ENCODE measurements at places on chromosomes 13 and 19.
A peak's percentile ranks its signal among the peaks of the same experiment; 100 is the strongest.

GRCh38 chr19:34969721-34970120, 5.7 kb upstream of the ZNF792 start:
- no peak for DNase-seq

GRCh38 chr19:18611327-18612050, 1.2 kb upstream of the TMEM59L start:
- DNase-seq, result no peak

DNA sequence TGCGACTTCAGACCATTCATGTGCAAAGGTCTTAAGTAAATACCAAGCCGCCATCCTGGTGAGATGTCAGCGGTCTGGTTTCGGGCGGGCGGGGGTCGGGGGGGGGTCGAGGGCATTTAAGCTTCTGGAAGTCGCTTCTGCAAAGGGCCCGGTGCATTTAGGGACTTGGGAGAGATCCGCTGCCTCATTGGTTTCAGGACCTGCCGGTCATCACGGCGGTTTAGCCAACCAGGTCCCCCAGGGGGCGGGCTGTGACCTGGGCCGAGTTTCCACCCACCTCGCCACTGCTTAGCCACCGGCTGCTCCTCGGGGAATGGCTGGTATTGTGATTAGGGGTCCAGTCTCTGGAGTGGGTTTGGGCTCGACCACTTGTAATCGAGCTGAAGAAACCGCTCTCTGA, 7.8 kb downstream of the ANKLE1 start:
- DNase-seq, result no peak

DNA sequence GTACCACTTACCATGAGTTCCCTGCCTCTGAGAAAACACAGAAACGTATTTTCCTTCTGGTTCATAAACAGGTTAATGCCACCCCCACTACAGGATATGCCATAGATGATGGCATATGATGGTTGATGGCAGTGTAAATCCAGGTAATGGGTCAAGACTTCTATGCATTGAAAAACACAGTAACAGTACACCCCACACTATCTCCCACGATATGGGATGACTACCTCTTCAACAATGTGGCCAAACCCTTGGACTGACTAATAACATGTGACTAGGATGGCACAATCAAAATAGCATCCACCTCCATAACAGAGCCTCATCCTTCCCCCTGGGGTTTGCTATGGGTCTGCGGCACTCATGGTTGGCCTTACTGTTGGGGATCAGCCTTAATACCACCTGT, 22.0 kb downstream of the ZNF235 start:
- DNase-seq, result no peak

- DNase-seq, result peak; percentile 84
Observed at GRCh38 chr13:48412881-48413351, at the start of gene LPAR6. Gene LPAR6 (minus strand): TSS chr13:48413113. CDS start chr13:48412423, 690 bp downstream.

DNA sequence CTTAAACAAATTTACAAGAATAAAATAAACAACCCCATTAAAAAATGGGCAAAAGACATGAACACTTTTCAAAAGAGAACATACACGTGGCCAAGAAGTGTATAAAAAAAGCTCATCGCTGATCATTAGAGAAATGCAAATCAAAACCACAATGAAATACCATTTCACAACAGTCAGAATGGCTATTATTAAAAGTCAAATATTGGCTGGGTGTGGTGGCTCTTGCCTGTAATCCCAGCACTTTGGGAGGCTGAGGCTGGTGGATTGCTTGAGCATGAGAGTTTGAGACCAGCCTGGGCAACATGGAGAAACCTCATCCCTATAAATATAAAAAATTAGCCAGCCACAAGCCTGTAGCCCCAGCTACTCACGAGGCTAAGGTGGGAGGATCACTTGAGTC, 89.9 kb downstream of the UBL3 start:
- no peak for DNase-seq

- DNase-seq, result no peak
Observed at GRCh38 chr13:44322928-44323327, 50.7 kb upstream of the SERP2 start.

DNA sequence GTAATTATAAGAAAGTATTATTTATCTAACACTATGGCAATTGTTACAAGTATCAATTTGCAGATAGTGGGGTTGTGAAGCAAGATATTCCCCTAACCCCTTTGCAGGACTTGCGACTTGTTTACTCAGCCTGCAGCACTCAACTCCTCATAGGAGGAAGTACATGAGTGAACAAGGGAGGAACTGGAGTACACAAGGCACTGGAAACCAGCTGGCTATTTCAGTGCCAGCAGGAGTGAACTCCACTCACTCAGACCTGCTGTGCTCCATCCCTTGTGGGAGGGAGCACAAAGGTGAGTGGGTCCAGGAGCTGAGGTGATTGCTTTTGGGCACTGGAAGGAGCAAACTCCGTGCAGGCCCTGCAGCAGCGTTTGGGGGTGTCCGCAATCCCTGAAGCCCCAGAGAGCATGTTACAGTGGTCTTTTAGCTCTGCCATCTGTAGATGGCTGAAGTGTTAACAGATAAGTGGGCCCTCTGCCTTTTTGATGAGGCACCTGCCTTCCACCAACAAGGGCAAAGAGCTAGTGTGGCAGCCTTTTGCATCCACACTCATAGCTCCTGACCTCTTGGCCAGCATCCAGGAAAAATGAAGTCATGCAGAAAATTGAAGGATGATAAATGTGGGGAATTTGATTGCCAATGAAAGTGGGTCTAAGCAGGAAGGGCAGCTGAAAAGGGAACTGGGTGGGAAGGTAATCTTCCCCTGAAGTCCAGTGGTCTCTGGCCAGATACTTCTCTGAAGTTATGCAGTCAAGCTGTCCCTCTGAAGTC, 802.2 kb upstream of the MIR17HG start:
- DNase-seq, result no peak

DNA sequence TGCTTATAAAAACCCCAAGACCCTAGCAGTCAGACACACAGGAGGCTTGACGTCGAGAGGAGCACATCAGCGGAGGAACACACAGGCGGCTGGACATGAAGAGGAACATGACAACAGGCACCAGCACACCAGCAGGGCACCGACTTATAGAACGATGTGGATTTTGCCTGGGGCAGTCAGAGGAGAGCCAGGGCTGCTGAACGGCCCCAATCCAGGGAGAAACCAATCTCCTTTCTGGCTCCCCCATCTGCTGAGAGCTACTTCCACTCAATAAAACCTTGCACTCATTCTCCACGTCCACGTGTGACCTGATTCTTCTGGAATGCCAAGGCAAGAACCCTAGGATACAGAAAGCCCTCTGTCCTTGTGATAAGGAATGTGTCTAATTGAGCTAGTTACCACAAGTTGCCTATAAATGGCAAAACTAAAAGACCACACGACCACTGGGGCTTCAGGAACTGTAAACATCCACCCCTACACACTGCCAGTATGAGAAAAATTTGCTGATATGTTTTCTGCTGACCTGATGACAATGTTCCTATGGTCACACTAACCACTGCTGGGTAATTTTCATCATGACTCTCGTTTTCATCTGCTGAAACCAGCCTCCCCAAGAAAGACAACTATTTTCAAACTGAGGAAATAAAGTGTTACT, 35.8 kb upstream of the CEACAM21 start:
- no peak for DNase-seq

GRCh38 chr19:15264061-15264932, 32.0 kb upstream of the EPHX3 start:
- peak; percentile 48 for DNase-seq

DNA sequence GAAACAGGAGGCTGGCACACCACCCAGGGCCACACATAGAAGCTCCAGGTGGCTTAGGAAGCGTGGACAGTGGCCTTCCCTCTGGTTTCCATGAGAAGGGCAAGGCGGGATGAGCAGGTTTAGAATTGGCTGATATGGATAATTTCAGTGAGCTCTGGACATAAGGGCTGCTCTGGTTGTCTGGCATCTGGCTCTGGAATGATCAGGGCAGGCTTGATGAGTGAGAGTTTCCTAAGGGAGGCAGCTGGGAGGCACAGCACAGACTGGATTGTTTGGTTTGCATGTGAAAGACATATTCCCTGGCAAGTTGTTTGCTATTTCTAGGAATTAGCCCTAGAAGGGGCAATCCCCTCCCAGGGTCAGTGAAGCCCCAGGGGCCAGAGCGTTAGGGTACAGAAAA, 129.5 kb downstream of the ATP8A2 start:
- DNase-seq, result no peak

GRCh38 chr13:22776394-22777186, 404.2 kb upstream of the SGCG start:
- DNase-seq, result no peak

- DNase-seq, result no peak
Observed at GRCh38 chr13:31124204-31124603, 37.5 kb downstream of the HSPH1 start.

DNA sequence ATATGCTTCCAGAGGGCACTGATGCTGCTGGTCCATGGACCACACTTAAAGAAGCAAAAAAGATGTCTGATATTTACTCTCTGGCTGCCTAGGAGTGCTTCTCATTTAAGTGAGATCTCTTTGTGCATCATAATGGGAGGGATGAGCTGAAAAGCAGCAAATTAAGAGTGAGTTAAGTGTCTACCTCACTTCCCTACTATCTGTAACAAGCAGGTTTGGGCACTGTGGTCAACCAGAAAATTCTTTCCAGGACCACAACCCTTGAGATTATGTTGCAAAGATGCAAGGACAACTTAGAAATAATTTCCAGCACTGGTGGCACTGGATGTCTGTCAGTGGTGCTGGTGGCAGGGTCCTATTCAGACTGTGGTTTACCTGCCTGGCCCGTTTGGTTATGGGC, 52.1 kb upstream of the USPL1 start:
- DNase-seq, result no peak

GRCh38 chr13:40316301-40316700, 350.1 kb downstream of the FOXO1 start:
- no peak for DNase-seq

GRCh38 chr19:50050406-50051227, 24.8 kb downstream of the ZNF473 start:
- peak; percentile 64 for DNase-seq

- no peak for DNase-seq
Observed at GRCh38 chr13:48072304-48072703, 22.6 kb downstream of the MED4 start.

GRCh38 chr19:29873024-29873800, 61.4 kb downstream of the CCNE1 start:
- DNase-seq, result no peak

DNA sequence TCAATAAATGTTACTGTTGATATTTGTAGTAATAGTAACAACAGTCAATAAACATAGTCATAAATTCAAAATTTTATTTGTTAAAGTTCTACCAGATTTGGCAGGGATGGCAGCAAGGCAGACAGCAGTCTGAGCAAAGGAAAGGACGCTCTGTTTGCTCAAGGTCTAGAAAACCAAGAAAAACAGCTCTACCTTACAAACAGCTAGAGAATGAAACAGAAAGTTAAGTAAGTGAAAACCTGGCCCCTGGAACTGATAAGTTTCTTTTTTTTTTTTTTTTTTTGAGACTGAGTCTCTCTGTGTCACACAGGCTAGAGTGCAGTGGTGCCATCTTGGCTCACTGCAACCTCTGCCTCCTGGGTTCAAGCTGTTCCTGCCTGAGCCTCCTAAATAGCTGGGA, 27.9 kb downstream of the ENOX1 start:
- peak; percentile 58 for DNase-seq

- peak; percentile 6 for DNase-seq
Observed at GRCh38 chr13:57558051-57558467, 73.5 kb upstream of the PCDH17 start.

- DNase-seq, result no peak
Observed at GRCh38 chr19:49447485-49448431, 3.9 kb downstream of the PIH1D1 start.
